ENCODE measurements at places on chromosomes 2 and 18.

- no peak for DNase-seq
Observed at GRCh38 chr18:44579745-44580144, 100.9 kb upstream of the SETBP1 start.

- DNase-seq: no peak
Observed at GRCh38 chr18:79366177-79367094, 29.3 kb upstream of the NFATC1 start.

DNA sequence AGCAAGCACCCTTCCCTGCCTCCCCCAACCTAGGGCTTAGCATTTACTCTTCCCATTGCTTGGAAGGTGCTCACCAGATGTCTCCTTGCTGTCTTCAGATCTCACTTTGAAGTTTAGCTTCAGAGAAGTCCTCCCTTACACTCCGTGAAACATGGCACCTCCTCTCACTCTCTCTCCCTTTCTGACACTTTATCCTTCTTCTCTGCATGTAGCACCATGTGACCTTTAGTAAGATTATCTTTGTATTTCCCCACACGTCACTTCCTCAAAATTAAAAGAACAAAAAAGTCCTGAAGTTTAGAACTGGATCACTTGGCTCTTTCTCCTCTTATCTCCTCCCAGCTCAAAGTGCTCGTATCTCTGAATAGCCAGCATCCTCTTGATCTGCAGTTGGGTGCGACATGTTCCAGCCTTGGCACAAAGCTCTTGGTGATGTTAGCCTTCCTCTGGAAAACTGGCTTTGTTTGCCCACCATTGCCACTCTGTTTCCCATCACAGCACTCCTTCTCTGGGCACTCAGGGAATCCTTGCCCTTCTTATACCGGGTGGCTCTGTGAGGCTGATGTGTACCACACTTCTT, 40.6 kb upstream of the EPAS1 start:
- no peak for DNase-seq

DNA sequence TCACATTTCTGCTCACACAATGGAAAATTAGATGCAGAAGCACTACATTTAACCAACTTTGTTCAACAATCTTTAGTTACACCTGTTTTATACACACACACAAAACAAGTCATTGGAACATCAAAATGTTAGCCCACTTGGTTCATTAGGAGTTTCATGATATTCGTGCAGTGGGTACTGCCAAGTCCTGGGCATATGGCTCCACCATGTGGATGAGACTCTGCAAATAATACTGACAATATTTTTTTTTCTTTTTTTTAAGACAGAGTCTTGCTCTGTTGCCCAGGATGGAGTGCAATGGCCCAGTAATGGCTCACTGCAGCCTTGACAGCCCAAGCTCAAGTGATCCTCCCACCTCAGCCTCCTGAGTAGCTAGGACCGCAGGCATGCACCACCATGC, 34.5 kb upstream of the GRB14 start:
- DNase-seq: no peak

GRCh38 chr2:220281771-220282170, 654.3 kb downstream of the SLC4A3 start:
- no peak for DNase-seq

DNA sequence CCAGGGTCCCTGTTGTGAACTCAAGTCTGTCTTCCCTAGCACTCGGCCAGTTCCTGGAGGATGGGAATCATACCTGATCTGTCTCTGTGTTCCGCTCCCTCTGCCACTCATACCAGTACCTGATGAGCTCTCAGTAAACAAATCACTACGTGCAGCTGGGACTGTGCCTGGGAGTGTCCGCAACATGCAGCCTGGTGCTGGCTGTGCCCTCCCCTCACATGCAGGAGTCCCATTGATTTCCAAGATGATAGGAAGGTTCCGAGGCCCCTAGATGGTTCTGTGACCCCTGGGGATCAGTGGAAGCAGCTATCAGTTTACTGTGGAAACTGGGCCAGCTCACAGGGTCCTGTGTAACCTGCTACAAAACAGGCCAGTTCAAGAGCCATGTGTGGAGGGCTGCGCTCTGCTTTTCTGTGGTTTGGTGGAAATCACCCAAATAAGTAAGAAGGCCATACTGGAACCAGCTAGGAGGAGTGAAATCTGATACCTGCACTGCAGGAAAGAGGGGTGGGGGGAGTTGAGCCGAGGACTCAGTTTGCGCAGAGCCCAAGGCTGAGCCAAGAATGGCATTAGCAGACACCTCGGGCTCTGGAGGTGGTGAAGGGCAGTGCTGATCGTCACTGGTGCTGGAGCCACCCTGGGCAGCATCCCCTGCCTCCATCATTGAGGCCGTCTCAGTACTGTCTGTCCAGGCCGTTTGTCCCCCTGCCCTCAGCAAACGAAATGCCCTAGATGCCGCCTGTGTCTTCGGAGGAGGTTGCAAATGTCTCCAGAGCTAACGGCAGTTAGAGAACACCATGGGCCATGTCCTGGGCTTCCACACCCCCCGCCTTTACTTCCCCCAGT, 93.3 kb downstream of the KLHL29 start:
- no peak for DNase-seq

DNA sequence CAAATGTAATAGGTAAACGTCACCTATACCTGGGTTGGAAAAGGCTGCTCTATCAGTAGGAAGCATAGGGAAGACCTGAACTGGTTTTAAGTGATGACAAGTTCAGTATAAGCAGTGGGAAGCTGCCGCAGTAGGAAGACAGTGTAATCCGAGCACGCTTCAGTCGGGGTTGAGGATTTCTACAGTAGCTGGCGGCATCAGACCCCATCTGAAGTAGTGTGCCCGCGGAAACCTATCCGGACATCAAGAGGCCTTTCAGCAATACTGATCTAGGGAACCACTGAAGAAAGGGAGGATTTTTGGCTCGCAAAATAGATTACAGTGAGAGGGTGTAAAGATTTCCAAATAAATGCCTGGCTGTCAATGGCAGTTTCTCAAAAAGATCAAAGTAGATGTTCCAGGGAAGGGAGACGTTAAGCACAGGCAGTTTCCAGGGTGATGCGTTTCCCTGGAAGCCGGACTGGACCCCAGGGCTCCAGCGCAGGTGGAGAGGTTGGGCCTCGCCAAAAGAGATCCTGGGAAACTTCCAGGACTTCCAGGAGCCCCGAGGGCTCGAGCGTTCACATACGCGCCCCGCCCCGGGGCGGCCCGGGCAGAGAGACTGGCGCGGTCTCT, 5.3 kb downstream of the LOXL3 start:
- no peak for DNase-seq

GRCh38 chr2:149329489-149330126, 779 bp upstream of the LYPD6 start:
- DNase-seq: no peak

DNA sequence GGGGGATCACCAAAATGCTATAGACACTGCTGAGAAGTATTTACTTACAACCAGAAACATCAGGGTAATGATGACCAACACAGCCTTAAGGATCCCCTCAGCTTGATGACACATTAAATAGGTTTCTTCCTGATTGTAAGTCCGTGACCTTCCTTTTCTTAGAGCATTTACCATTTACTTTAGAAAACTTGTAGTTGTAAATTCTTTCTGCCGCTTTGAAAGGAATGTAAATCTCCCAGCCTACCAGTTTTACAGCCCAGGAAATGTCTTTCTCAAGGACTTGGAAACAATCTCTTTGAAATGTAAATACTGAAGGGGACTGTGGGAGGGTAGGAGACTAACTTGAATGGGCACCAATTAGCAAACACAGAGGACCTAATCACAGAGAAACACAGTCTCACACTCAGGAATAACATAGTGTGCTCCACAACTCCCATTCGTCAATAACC, 278.6 kb downstream of the DSC3 start:
- no peak for DNase-seq

GRCh38 chr2:54962935-54963440, 87.3 kb downstream of the RTN4 start:
- no peak for DNase-seq

DNA sequence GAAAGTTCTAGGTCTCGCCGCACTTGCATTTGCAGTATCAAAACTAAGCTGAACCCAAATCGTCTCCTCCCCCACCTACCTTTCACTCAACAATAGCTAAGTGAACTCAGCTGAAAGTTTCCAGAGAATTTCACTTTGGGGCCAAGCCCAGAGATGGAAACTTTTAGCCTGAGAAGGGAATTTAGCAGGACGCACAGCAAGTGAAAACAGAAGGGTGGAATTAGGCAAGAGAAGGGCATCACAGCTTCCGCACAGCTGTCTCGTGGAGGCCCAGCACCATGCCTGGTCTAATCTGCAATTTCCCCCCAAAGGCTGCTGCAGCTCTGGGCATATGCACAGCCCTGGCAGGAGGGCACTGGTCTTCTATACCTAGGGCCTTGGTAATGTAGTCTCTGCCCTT, 262.0 kb downstream of the TNS1 start:
- DNase-seq: no peak

DNA sequence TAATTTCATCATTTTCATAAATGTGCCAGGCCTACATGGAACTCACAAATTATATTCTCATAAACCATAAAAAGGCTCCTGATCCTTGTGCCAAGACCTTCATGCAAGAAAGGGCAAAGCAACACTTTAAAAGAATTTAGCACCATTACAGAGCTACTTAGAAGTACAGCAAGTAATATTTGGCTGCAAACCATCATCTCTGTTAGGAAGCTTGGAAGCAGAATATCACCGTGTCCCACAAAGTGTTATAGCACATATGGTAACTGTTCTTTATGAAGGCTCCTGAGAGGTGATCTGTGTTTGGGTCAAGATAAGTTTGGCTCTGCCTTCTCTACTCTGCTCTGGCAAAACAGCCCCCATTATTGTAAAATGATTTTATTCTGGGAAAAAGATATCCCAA, 59.7 kb upstream of the KCNJ3 start:
- no peak for DNase-seq

DNA sequence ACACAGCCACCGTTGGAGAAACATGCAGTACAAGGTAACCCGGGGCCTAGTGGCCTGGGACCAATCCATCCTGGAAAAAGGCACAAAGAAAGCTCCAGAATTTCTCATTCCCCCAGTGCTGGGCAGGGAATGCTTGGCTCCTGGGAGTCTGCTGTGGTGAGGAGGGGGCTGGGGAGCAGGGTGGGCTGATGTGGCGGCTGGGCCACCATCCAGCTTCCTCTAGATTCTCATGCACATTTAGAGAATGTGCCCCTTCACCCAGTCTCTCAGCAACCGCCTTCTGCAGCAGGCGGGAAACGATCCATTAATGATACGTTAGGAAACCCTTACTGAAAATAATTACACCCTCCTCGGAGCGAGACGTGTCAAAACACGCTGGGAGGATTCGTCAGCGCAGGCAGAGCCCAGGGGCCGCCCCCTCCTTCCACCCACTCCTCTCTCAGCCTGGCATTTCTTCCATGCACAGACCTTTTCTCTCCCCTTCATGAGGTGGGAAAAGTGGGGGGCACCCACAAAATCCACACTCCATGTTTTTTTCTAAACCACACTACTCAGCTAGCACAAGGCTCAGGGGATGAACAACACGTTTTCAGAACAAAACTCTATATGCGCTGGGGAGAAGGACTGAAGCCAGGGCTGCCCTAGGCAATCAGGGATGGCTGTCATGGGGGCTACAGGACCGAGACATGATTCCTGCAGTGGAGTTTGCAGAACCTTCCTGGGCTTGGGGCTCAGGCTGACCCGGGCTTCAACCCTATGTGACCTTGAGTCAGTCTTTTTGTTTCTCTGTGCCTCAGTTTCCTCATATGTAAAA, 56.1 kb upstream of the SMAD7 start:
- no peak for DNase-seq

DNA sequence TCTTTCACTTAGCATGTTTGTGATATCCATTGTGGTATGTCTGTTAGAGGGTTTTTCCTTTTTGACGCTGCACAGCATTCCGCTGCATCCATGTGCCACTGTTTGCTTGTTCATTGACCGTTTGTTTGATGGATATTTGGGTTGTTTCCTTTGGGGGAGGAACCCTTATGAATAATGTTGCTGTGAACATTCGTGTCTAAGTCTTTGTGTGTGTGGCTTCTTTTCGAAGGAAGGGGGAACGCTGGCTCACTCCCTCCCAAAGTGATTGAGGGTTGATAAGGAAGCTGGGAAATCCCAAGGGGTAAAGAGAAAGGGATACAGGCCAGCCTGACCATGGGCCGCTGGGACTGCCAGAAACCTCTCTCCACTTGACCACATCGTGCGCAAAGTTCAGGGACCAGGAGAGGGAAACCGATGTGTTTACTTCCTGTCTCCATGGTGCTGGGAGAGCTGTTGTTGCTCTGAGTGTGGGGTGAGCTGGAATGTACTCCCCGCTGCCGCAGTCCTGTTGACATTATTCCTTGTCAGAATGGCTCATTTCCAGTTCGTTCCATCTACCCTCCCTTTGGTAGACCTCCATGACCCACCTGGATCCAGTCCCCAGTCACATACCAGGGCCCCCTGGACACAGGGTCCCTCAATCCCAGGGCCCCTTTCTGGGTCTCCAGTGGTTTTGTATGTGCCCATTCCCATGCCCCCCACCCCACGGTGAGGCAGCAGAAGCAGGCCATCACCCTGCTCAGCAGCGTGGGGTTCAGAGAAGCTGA, 39.6 kb downstream of the HS1BP3 start:
- no peak for DNase-seq

GRCh38 chr2:26590980-26591618, 50.1 kb downstream of the CIB4 start:
- DNase-seq: no peak

- DNase-seq: no peak
Observed at GRCh38 chr2:170276056-170276455, 98.1 kb downstream of the MYO3B start.
